ENCODE measurements at places on chromosomes 2 and 18.

- DNase-seq, result no peak
These were observed 261.2 kb upstream of the FSIP2 start for GRCh38 chr2:185477452-185477851.

- DNase-seq, result no peak
These were observed 38.1 kb downstream of the NAPG start for GRCh38 chr18:10563886-10564285.

DNA sequence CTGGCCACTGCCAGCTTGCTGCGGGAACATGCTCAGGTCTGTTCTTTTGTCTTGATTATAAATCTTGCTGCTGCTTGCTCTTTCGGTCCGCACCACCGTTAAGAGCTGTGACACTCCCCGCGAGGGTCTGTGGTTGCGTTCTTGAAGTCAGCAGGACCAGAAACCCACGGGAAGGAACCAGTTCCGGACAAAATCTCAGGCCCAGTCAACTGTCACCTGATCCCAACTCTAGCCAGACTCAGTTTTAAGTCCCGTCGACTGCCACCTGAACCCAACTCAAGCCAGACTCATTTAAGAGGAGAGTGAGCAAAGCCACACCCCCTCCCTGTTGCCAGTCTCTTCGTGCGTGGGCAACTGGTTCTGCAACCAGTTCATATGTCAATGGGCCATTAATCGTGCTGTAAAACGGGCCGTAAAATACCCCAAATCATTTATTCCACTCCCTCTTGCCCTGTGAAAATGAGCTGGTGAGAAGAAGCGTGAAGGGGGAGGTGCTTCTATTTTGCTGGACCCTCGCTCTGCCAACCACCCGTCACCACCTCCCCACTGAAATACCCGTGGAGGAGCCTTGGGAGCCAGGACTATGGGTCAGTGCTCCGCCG is 224.3 kb downstream of the NDUFA10 start:
- DNase-seq, result no peak

GRCh38 chr2:240685771-240686371 is 3.2 kb upstream of the AQP12B start:
- DNase-seq, result no peak

DNA sequence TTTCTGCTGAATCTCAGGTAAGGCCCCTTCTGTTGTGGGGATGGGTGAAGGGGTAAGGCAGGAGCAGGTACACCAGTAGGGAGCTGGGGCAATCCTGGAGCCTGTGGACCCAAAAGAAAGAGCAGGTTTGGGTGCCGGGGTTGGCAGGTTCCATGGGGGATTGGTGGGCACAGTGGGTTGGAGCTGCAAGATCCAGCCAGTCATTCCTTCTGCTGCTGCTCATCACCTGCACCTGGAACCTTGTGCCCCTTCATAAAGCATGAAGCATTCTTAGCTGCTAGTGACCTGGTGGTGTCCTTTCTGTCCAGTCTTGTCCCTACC is 24.9 kb downstream of the FHOD3 start:
- no peak for DNase-seq

- peak; percentile 93 for DNase-seq
These were observed at the start of gene EML4 for GRCh38 chr2:42169100-42169873. EML4 (plus strand) TSS chr2:42169353; CDS start chr2:42169612, 259 bp downstream.

Data from frontal cortex (tissue), 4 donors.